Stimulated activated CD4-positive, alpha-beta T cell treated with anti-CD3 and anti-CD28 coated beads, Interleukin-2, amount 100 ng/mL, for 24 hours (primary cell): ENCODE measurements at places on chromosomes 11 and 22.

DNA sequence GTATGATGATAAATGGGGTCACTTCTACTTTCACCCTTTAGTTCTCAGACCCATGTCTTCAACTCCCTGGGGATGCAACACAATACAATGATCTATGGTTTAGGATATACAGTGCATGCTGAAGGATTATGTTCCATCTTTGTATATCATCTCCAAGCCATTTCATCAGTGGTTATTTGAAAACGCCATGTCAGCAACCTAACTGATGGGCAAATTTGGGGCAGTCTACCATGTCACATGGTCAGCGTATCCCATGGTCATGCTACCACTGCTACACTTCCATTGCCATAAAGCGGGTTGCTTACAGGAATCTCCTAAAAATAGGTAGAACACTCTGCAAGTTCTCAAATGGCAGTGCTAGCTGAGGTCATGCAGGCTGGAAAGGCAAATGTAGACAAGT lies 236.5 kb upstream of the ISX start:
- DNase-seq, result no peak

DNA sequence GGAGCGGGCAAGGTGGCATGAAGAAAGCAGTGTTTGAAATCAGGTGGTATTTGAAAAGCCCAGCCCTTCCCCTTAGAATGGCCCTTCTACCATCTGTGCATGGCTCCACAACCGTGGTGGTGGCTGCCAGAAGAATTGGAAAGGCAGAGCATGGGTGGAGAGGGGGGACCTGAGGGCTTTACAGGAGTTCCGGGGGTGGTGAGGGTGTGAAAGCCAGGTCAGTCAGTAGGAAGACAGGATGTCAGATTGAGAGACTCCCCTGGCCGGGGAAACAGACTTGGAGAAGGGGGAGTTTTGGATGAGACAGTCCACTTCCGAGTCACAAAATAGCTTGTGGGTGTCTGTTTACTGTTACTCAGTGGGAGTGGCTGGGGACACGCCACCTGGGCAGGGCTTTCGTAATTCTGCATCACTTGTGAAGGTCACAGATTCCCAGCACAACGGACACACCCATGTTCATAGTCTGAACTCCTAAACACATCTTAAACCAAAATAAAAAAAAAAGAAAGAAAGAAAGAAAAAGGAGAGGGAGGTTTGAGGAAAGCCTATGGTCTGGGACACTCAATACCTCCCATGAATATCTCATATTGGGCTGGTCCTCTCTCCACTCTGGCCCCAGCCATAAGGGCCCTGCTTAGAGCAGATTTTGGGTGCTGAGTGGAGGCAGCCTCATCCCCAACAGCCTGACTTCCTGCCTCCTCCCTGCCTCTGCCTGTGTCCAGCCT lies 24.4 kb upstream of the SMIM35 start:
- no peak for DNase-seq

GRCh38 chr22:45455212-45455611 lies 41.7 kb downstream of the RIBC2 start:
- DNase-seq, result no peak

- no peak for DNase-seq
These were observed 104.8 kb downstream of the C11orf58 start for GRCh38 chr11:16843294-16843693.

DNA sequence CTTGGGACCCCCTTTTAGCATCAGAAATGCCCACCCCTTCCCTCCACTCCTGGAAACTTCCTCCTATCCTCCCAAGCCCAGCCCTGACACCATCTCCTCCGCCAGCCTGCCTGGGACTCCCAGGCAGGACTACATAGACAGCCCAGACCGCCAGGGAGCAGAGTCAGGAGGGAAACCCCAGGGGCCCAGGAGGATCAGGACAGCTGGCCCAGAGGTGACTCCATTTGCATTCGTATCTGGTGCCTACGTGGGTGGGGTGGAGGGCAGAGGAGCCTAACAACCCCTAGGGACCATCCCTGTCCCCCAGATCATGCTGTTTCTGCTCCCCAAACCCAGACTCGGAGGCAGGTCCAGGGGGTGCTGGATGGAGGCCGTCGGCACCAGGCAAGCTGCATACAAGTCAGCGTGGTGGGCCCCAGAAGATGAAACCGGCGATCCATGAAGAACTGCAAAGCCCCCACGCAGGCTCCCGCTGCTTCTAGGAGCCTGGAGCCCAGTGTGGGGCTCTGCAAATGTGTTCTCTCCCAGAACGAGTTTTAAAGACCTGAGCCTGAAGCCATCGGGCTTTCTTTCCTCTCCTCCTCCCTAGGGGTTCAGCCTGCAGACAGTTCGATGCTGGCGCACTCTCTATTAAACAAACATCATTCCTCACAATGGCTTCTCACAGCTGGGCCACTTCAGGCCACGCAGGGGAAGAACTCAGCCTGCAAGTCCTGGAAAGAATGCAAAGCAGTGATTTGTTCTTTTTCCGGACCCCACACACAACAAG lies 1506.8 kb downstream of the BRD1 start:
- DNase-seq, result no peak

GRCh38 chr22:36344106-36344827 lies 43.5 kb downstream of the MYH9 start:
- peak; percentile 73 for DNase-seq

GRCh38 chr22:29925402-29925801 lies 42.4 kb downstream of the MTMR3 start:
- no peak for DNase-seq

DNA sequence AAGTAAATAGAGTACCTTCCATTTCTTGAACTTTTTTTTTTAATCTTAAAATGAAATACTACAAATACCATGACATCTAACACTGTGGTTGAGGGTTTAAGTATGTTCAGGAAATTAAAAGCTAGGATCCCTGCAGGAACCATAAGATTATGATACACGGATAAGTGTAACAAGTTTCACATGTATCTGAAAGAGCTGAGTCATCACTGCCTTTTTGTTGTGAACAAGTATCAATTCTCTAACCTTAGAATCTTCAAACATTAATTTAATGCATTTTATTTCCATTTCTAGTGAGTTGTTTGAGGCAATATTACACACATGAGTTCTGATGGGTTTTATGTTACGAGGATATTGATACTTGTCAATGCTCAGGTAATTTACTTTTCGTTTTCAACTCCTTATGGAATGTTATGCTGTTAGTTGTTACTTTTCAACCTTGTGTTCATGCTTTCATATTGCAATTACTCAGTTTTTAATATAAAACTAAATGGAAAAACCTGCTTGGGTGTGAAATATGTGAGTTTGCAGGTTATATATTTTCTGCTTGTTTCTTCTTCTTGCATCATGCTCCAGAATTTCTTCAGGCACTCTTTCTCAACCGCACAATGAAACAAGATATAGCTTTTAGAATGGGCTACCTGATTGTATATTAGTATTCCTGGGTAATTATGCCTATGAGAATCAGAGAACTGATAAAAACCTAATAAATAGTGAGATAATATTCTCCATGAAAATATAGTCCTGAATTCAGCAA lies 361.3 kb upstream of the MTNR1B start:
- DNase-seq, result no peak

GRCh38 chr11:68659158-68659921 lies 25.0 kb upstream of the GAL start:
- DNase-seq, result no peak

DNA sequence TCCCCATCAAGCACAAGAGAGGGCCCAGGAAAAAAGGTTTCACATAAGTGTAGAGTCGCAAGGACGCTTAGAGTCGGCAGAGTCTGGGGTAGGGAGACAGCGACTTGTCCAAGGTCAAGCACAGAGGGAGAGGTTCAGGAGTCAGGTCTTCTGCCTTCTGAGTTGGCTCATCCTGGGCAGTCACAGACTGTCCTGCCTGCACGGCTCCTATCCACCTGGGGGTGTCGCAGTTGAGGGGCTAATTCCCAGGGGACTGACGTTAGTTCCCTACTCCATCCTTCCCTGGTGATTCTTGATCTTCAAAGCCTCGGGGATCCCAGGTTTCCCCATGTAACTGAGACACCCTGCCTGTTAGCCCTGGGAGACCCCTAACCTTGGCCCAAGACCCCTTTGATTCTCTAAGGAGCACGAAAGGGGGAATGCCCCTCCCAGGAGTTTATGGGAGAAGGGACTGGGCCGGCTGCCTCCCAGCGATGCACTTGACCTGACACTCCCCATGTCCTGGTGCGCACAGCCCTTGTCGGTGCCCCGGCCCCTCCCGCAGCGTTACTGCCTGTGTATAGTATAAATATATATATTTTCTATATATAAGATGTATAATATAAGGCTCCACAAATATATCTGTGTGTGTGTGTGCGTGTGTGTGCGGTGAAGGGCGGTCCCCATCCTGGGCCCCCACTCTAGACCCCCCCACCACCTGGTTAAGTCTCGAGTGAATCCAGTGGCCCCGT lies 14.7 kb upstream of the TAB1 start:
- DNase-seq, result no peak

GRCh38 chr11:67441731-67442351 lies 1.4 kb downstream of the CORO1B start:
- DNase-seq, result no peak

GRCh38 chr11:71117311-71117710 lies 135.1 kb downstream of the SHANK2 start:
- no peak for DNase-seq

- no peak for DNase-seq
These were observed 51.5 kb downstream of the ALG9 start for GRCh38 chr11:111819829-111820237.

- no peak for DNase-seq
These were observed 704.1 kb upstream of the CCDC90B start for GRCh38 chr11:83990160-83990733.

DNA sequence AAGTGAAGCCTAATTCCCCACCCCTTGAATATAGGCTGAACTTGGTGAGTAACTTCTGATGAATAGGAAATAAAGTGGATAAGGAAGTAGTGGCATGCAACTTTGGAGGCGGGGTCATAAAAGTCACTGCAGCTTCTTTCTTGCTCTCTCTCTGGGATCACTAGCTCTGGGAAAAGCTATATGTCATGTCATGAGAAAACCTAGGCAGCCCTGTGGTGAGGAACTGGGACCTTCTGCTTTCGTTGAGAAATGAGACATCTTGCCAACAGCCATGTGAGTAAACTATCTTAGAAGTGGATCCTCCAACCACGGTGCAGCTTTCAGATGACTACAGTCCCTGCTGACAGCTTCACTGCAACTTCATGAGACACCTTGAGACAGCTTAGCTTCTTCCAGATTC lies 15.7 kb downstream of the ZNF214 start:
- no peak for DNase-seq

GRCh38 chr11:36361901-36362391 lies 65.9 kb downstream of the PRR5L start:
- DNase-seq, result no peak

- DNase-seq, result peak; percentile 48
These were observed 826 bp upstream of the EEF1G start for GRCh38 chr11:62574363-62575071.

GRCh38 chr11:119590651-119591351 lies 138.2 kb downstream of the NECTIN1 start:
- DNase-seq, result no peak

GRCh38 chr11:86162239-86162638 lies 82.3 kb upstream of the EED start:
- DNase-seq, result no peak

DNA sequence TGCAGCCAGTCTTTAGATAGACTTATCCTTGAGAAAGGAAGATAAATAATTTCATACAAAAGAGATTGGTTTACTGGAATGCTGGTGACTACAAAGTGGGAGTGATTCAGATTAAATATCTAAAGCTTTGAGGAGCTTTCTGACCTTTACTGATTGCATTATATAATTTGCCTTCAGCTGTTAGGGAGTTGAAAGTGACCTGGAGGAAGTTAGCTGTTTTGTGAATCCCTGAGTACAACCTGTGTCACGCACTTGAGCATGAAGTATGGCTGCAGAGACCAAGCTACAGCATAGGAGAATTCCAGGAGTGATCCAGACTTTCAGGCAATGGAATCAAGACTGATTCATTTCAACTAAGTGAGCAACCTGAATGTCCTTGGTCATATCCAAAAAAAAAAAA lies 1848.3 kb upstream of the RAG2 start:
- DNase-seq, result no peak

GRCh38 chr11:129117595-129118350 lies 74.4 kb downstream of the ARHGAP32 start:
- DNase-seq, result peak; percentile 20

DNA sequence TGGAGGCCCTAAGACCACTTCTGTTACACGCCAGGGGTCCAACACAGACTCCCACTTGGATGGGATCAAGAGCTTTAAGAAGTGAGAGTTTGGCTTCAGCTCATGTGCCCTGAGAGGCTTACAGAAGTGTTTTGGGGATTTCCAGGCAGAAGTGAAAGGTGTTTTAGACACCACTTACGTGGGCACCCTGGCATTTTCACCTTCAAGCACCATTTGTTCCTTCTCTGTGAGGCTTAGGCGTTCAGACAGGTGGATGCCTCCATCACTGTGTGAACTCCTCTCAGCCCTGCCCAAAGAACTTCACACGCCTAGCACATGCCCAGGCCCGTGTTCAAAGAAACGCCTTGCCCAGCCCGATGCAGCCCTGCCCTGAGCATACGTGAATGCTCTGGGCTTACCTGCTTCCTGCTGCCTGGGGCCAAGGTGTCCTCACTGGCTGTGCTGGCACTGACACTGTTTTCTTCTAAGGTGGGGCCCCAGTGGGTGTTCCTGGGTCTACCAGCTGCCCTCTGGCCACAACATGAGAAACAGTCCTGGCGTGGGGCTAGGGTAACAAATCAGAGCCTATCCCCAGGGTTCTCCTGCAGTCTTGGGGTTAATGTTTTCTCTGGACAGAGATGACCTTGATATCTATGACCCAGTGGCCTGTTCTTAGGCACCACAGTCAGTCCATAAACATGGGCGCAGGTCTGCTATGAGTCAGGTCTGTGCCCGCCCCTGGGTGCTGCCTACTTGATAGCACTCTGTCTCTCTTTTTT lies 34.0 kb downstream of the AMPD3 start:
- DNase-seq, result no peak

- DNase-seq, result no peak
These were observed 741 bp downstream of the PHRF1 start for GRCh38 chr11:576811-577610.
